Naive thymus-derived CD4-positive, alpha-beta T cell (primary cell): ENCODE measurements at places on chromosomes 3 and 15. TPM values are rescaled to one million over a fixed set of nuclear protein-coding genes. Genes with fewer than 3 reads are reported as not detected.

GRCh38 chr3:195558602-195559001, 15.5 kb upstream of the PPP1R2 start:
- DNase-seq: peak; percentile 67

DNA sequence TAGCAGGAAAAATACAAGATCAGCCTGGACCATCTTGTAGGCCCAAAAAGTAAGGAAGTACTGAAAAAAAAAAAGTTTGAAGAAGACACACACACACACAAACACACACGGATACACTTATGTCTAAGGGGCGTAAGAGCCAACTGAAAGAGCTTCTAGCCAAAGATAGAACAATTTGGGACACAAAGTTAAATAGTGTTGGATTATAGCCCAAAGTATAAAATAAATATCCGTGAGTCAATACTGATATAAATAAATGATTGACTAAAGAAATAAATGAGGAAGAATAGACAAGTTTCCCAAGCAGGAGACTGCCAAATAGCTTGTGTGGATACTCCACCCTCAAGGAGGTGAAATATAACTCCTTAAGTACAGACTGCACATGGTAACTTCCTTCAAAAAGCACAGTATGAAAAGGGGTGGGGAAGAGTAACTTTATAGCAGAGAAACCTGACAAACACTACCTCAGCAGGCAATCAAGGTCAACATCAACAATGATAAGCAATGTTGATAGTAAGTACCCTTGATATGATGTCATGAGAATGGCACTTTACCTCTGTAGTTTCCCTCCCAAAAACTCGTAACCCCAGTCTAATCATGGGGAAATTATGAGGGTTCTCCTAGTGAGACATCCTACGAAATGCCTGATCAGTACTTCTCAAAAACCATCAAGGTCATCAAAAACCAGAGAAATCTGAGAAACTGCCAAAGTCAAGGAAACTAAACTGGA, 187.3 kb upstream of the ATP11B start:
- no peak for DNase-seq

GRCh38 chr15:42069025-42069424, 25.3 kb downstream of the PLA2G4D start:
- DNase-seq: no peak

DNA sequence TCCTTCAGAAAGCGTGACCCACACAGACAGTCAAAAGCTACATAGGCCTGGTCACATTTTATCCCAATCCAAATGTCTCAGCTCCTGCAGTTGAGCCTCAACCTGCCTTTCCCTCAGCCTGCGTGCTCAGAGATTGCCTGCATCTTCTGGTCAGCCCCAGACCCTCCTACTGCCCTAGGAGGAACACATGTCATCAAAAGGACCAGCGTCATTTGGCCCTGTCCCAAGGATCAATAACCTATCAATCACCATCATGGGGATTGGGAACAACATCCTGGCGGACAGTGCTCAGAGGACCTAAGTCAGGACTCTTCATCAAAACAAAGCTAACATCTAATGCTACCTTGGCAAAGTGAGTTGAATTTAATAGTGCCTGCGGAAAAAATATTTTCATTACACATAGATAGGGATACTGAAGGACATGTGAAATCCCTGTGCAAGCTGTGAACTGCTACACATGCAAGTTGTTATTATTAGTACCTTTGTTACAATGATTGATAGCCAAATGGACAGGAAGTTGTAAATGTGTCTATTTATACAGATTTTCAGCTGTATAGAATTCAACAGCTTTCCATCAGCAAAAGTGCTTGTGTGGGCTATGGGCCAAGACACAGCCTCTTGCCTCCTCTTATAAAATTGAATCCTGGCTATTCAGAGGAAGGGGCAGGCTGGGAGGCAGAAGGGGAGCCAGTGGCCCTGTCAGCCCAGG, 47.7 kb downstream of the UMPS start:
- DNase-seq: no peak

GRCh38 chr3:47404955-47405790, 24.4 kb downstream of the PTPN23 start:
- DNase-seq: no peak

DNA sequence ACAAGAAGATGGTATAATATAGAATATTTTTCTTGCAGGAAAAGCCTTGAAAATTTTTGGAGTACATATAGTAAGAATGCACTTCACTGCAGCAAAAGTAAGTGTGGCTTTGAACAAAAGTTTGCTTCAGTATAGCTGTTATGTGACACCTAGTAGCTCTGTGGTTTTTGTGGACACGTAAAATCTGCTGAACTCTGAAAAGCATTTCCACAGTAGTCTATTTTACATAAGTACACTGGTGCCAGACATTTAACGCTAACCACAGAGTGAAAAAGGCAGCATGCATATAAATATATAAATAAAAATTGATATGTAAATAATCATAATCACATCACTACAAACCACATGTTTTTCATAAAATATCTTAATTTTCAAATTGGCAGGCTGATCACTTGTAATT, 39.8 kb downstream of the CGGBP1 start:
- DNase-seq: no peak

DNA sequence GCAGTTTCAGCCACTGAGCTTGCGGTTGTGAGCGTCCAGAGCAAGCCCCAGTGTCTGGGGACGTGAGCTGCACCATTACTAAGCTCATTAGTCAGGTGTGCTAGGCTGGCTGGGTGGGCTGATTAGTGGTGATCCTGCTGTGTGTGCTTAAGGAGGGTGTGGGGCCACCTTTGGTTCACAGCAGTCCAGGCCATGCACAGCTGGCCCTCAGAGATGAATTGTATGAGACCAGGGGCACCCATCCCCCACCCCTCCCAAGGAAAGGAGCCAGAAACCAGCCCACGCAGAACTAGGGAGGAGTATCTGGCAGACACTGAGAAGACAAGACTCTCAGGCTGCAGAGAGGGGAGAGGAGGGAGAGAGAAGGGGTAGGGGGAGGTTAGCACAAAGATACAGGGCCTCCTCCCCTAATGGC, 3.8 kb downstream of the TYRO3 start:
- DNase-seq: no peak

GRCh38 chr3:63863150-63864007, at the start of the genes ATXN7 and THOC7:
ATXN7 (plus strand) TSS chr3:63863867; CDS start chr3:63912599, 48,732 bp downstream.
THOC7 (minus strand) TSS chr3:63863805; CDS start chr3:63863790, 15 bp downstream.
- DNase-seq: peak; percentile 62

- no peak for DNase-seq
Observed at GRCh38 chr15:56639631-56640030, 93.7 kb downstream of the ZNF280D start.

DNA sequence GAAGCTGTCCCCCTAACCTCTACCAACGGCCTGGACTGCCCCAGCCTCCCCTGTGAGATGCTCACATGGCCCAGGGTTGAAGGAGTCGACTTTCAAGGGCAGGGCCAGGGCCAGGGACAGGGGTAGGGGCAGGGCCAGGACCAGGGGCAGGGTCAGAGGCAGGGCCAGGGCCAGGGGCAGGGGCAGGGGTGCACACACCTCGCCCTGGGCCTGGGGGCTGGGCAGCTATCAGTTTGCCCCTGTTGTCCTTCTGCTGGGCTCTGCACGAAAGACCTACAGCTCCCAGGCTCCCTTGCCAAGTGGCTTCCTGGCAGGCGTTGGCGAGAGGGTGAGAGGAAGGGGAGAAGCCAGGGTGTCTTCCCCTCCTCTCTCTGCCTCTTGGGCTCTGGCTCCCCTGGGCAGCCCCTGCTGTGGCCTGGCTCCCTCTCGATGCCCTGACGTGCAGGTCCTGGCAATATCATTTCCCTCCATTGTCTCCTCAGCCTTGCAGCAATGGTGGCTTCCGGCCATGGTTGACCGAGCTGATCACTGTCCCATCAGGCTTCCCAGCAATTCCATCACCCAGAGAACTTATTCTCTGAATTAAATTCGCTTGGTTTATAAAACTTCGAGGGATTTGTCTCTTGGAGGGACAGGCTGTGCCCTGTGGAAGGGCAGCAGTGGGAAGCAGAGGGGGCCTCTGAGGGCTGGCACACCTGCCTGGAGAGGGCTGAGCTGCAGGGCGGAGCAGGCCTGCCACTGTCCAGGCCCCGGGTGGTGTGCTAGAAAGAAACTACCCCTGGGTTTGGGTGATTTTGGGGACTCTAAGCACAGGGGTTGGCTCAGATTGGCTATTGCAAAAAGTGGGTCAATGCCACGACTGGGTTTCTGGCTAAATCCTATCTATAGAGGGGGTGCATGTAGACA, 13.9 kb downstream of the PRR23E start:
- no peak for DNase-seq

- no peak for DNase-seq
Observed at GRCh38 chr3:65938676-65939075, 100.0 kb downstream of the MAGI1 start.

GRCh38 chr3:9690451-9691450, 12.9 kb upstream of the CPNE9 start:
- DNase-seq: no peak

DNA sequence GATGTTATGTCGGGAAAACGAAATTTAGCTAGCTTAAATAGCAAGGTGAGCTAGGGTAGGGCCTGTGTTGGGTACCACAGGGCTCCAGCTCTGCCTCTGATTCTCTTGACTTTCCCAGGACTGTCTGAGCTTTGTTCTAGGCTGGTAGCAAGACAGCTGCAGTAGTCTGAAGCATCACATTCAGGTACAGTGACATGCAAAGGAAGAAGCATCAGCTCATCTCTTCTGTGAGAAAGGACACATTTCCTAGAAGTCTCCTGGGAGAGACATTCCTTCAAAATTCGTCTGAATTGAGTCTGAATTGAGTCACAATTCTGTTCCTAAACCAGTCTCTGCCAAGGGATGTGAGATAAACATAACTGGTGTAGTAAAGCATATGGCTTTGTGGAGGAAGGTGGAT, 8.5 kb upstream of the UBXN7 start:
- no peak for DNase-seq

- DNase-seq: no peak
Observed at GRCh38 chr3:152146461-152146860, 122.3 kb upstream of the MBNL1 start.

DNA sequence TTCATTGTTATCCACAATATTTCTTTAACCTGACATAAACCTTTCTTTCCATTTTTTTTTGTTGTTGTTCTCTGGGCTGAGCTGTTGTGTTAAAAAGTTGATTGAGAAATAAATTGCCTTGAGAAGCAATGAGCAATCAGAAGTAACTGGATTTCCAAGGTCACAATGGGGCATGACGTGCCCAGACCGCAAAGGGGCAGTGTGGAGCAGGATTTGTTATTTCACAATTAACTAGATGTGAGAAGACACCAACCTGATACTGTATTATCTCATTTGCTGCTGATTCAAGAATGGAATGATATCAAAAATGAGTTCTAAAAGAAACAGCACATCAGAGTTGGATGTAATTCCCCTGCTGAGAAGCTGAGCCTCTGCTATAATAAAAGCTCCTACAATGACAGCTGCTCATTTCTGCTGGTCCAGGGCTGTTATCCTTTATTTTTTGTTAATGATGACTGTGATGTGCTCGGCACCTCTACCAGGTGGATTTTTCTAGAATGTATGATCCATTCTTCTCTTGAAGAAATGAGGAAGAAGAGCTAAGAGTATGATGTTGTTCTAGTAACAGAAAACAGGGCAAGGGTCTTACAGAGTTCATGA, 28.1 kb downstream of the CPNE4 start:
- no peak for DNase-seq

- DNase-seq: no peak
Observed at GRCh38 chr3:120284747-120285507, at the start of gene GPR156. GPR156 (minus strand) TSS chr3:120285222; CDS start chr3:120244098, 41,124 bp downstream.

DNA sequence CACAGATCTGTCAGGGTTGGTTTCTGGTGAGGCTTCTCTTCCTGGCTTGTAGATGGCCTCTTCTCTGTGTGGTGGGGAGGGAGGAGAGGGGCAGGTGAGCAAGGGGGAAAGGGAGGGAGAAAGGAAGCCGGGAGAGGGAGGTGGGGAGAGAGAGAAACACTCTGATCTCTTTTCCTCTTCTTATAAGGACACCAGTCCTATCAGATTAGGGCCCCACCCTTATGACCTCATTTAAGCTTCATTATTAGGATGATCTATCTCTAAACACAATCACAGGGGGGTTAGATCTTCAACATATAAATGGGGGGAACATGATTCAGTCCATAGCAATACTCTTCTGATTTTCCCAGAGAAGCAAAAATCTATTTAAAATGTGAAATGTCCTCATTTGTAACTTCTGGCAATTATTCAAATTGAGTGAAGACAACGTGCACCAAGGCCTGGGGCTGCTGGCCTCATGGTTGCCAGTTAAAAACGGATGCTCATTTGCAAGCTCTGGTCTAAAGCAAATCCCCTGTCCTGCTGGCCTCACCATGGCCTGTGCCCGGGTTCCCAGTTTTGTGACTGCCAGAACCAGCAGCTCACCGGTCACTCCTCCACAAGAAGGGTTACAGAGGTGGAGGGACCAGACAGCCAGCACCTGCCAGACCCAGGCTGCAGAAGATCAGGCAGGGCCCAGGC, 8.3 kb downstream of the POMGNT2 start:
- no peak for DNase-seq

DNA sequence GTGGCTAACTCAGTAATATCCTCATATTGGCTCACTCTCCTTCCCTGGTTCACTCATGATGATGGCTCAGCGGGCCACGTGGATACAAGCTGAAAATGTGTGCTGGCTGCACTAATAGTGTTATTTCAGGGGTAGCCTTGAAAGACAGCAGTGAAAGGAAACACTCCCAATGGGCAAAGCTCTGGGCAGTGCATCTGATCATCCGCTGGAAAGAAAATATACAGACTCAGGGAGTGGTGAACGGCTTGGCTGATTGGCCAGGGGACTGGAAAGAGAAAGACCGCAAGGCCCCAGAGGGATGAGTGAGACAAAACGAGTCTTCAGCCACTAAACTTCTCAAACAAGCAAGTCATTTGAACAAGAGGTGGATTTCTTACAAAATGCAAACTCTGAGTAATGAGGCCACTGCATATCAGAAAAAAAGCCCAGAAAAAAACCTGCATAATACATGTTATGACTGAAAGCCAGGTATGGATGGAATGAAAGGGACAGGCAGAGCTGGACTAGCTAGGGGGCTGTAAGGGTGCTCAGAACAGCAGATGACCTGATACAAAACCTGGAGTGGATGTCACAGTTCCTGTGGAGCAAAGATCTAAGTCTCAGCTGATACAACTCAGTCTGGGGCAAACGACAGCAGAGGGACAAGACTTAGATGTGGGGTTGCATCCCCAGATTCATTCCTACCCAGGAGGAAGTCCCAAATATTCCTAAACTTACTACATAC, 33.3 kb downstream of the CMTM6 start:
- no peak for DNase-seq

- DNase-seq: no peak
Observed at GRCh38 chr3:157410945-157411344, 25.7 kb upstream of the PTX3 start.

DNA sequence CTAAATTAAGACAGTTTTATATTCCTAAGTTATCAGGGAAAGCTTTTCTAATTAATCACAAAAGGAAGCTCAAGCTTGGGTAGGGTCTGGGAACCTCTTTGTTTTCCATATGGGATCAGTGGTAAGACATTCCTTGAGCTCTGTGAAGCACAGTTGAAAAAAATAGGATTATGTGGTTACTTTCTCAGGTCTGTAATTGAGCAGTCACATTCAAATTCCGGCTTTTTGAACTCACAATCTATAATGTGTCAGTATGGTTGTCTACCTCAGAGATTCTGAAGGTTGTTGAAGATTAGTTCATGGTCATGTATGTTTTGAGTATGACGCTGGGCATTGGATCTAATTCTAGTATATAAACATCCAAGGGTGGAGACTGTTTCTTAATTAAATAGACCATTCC, 364.5 kb downstream of the LPP start:
- no peak for DNase-seq

The FYCO1 gene
- total RNA-seq: 20.0 TPM

The CHRD gene
- not detected for total RNA-seq

The MEGF11 gene
- total RNA-seq: not detected

The CD86 gene
- total RNA-seq: 24.0 TPM

The ATP10A gene
- total RNA-seq: 57.6 TPM

The RBM5 gene
- 411 TPM for total RNA-seq

The CYP8B1 gene
- not detected in 2 replicates for total RNA-seq

The GLDN gene
- not detected for total RNA-seq

The STRA6 gene
- not detected for total RNA-seq

The ITIH1 gene
- total RNA-seq: not detected

The WNT5A gene
- total RNA-seq: 0.36 TPM in 1 of 2 replicates, not detected in the other

The KY gene
- not detected for total RNA-seq
